ENCODE measurements at places on chromosomes 4 and X. TPM values are rescaled to one million over a fixed set of nuclear protein-coding genes. Genes with fewer than 3 reads are reported as not detected.

DNA sequence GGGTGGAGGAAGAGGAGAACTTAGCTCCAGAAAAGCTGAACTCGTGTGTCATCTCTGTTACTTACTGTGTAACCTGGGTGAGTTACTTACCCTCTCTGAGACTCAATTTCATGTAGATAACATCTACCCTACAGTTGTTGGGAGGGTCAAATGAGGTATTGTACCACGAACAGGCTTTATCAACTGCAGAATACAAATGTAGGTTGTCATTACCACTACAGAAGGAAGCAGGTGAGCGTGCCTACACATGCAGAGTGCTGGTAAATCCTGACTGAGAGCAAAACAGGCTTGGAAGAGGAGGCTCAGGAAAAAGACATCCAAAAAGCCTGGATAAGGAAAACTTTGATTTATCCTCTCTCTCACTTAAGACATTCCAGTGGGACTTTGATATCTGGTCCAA, 7.2 kb downstream of the PIGA start:
- peaks cover 6% of the 10 kb centered on the region for H3K27me3 ChIP-seq
- no peaks in the 10 kb centered on the region for H3K4me1 ChIP-seq
- H3K4me3 ChIP-seq: no peak overlapping the region
- no peak for DNase-seq

- H3K4me1 ChIP-seq: no peaks in the 10 kb centered on the region
- no peaks in the 10 kb centered on the region for H3K27me3 ChIP-seq
- no peaks in the 10 kb centered on the region for H3K36me3 ChIP-seq
- no peak overlapping the region for H3K4me3 ChIP-seq
- DNase-seq: peak; percentile 77
These were observed 18.4 kb downstream of the C4orf17 start for GRCh38 chr4:99529228-99529627.

GRCh38 chr4:72843466-72843865, 226.1 kb downstream of the COX18 start:
- no peak overlapping the region for H3K4me3 ChIP-seq
- no peak for DNase-seq
- H3K4me1 ChIP-seq: no peaks in the 10 kb centered on the region
- H3K27ac ChIP-seq: no peak overlapping the region
- H3K36me3 ChIP-seq: no peaks in the 10 kb centered on the region

DNA sequence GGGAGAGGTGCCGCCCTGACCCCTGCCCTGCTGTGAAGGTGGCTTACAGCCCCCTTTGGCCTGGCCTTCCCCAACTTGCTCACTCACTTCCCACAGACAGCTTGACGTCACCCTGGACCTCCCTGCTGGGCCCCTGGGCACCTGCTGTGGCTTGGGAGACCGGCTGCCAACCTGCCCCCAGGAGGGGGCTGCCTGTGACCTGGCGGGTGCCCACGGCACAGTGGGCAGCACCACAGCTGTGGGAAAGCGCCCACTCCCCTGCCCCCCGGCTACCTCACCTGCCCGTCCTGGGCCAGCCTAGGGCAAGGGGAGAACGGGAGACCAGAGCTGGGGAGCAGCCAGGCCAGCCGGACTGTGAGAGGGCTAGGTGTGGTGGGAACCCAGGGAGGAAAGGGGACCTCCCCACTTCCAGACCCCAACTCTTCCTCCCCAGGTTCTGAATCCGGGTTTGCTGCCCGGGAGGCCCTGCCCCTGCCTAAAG, 2.4 kb upstream of the ZFP92 start:
- no peak for DNase-seq
- peaks cover 18% of the 10 kb centered on the region for H3K4me1 ChIP-seq
- peaks cover 7% of the 10 kb centered on the region for H3K27me3 ChIP-seq
- no peaks in the 10 kb centered on the region for H3K36me3 ChIP-seq
- H3K4me3 ChIP-seq: no peak overlapping the region

GRCh38 chr4:151804086-151804630, 43.4 kb upstream of the GATB start:
- H3K27ac ChIP-seq: no peak overlapping the region
- H3K4me1 ChIP-seq: peaks cover 12% of the 10 kb centered on the region
- no peak for DNase-seq
- no peak overlapping the region for H3K4me3 ChIP-seq
- H3K36me3 ChIP-seq: no peaks in the 10 kb centered on the region
- no peaks in the 10 kb centered on the region for H3K27me3 ChIP-seq

DNA sequence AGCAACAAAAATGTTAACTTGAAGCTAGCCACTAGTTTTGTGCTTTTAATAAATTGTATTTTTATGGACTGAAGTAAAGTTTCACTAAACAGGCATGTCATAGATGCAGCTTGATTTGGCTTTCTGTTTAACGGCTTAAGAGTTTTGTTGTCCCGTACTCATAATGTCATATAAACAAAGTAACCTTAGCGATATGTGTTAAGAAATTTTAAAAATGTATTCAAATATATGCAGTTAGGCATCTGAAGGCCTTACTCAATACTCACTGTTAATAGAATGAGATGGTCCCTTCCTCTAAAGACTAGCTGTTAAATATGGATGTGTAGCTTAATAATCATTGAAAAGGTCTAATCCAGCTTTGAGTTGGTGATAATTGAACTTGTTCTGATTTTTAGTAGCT, 1.0 kb upstream of the SCLT1 start:
- H3K36me3 ChIP-seq: no peaks in the 10 kb centered on the region
- H3K4me3 ChIP-seq: no peak overlapping the region
- no peak for DNase-seq
- no peak overlapping the region for H3K27ac ChIP-seq

GRCh38 chr4:10737337-10737736, 52.8 kb upstream of the CLNK start:
- no peak overlapping the region for H3K4me3 ChIP-seq
- no peaks in the 10 kb centered on the region for H3K27me3 ChIP-seq

DNA sequence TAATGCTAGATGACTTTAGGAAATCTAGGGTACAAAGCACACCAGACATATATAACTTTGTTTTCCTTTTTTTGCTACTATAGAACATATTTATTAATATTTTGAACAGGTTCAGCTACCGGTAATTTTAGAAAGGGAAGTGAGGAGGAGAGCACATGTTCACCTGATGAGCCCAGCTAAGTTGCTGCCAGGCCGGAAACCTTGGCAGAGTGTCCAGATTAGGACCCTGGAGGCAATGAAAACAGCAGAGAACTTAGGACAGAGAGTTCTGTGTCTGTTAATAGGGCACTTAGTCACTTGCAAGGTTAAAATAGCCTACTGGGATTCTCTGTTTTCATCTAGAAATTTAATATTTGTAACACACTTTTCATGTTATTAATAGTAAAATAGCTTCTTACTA, 348.9 kb upstream of the CPEB2 start:
- DNase-seq: no peak
- no peaks in the 10 kb centered on the region for H3K4me1 ChIP-seq
- no peaks in the 10 kb centered on the region for H3K36me3 ChIP-seq
- H3K27me3 ChIP-seq: no peaks in the 10 kb centered on the region
- H3K27ac ChIP-seq: no peak overlapping the region

MAGEA8 gene
- not detected for total RNA-seq

RTL9 gene
- 0.80 TPM for total RNA-seq

SLITRK4 gene
- total RNA-seq: 4.7 TPM

NLGN3 gene
- total RNA-seq: 1.9 TPM
